ENCODE measurements at places on chromosomes 11 and 22. TPM values are rescaled to one million over a fixed set of nuclear protein-coding genes. Genes with fewer than 3 reads are reported as not detected.

- no peak for DNase-seq
Measured at GRCh38 chr11:24716403-24716802, 219.6 kb downstream of the LUZP2 start.

DNA sequence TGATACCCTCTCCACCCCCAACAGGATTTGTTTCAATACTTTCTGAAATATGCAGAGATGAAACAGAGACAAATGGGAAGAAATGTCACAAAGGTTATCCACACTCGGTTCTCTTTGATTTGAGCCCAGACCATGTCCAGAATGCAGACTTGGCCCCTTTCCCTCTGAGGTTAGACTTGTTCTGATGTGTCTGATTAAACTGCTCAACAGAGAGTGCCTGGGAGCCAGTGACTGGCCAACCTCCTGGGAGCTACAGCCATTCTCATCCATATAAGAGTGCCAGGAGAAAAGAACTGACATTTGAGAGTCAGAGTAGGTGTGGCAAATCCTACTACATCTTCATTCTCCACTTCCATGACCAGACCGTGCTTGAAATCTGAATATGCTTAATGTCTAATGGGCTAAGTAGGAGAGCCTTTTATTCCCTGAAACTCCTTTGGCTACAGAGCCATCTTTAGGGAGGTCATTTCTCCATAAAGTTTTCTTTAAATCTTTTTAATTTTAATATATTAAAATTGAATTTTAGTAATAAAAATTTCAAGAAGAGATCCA lies 201.4 kb downstream of the BLID start:
- no peak for DNase-seq

DNA sequence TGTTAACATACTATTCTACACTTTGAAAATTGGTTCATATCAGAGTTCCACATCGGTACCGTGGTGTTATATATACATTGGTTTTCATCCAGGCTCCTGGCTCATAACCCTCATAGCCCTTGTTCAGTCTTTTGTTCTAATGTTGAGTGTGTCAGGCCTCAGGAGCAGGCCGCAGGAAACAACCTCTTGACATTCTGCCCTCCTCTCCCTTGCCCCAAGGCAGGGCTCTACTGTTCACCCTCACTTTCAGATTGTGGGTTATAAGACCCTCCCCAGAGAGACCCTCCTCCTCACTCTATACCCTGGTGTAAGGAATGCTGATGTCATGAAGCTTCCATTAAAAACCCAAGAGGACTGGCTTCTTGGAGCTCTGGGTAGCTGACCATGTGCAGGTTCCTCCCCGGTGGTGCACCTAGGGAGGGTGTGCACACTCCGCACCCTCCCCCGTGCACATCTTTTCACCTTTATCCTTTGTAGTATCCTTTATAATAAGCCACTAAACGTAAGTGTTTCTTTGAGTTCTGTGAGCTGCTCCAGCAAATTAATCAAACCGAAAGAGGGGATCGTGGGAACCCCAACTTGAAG lies 12.1 kb downstream of the SSH3 start:
- DNase-seq: no peak

- DNase-seq: no peak
Measured at GRCh38 chr11:67615728-67616430, 9.1 kb downstream of the NDUFV1 start.

- DNase-seq: no peak
Measured at GRCh38 chr22:19410941-19411689, 20.4 kb downstream of the HIRA start.

Gene MOV10L1
- not detected for total RNA-seq
